ENCODE measurements at places on chromosomes 1 and 21.

DNA sequence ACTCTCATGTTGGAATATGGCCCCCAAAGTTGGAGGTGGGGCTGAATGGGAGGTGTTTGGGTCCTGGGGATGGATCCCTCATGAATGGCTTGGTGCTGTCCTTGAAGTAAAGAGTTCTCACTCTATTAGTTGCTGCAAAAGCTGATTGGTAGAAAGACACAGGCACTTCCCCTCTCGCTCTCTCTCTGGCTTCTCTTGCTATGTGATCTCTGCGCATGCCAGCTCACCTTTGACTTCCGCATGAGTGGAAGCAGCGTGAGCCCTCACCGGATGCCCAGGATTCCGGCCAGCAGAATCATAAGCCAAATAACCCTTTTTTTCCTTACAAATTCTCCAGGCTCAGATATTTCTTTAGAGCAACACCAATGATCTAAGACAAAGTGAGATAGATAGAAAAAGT, 20.9 kb upstream of the CCSAP start:
- no peak for DNase-seq

GRCh38 chr21:45130324-45130774, 56.0 kb downstream of the ADARB1 start:
- DNase-seq, result no peak

GRCh38 chr1:75786901-75787493, 941 bp downstream of the RABGGTB start:
- no peak for DNase-seq

DNA sequence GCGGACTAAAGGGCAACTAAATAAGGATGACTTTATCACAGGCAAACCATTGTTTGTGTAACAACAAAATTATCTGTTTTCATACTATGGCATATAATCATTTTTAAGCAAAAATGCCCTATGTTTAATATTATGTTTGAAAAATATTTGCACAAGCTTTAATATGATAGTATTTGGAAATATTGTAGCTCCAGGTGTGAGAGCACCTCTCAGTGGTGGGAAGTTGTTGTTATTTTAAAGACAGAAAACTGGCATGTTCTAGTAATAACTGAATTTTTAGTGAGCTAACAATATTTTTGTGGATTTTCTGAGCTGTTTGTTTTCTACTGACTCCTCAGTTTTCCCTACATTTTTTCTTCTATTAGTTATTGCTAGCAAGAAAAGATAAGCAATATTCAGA, 578.8 kb downstream of the KCNT2 start:
- DNase-seq, result no peak

DNA sequence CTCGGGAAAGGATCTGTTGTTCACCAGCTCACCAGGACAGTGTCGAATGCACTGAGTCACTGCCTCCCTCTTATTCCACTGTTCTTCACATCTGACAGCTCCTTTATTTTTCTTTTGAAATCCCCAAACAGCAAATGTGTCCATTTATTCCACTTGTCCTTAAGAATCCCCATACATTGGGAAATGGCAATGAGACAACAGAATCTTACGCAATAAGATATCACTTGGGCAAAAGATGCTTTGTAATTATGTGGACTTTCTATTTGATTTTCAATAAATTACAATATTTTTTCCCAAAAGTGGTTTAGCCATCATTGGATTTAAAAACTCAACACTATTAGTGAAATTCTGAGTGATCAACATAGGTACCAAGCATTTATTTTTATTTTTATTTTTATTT, 3.7 kb downstream of the KRTAP20-2 start:
- DNase-seq, result no peak

DNA sequence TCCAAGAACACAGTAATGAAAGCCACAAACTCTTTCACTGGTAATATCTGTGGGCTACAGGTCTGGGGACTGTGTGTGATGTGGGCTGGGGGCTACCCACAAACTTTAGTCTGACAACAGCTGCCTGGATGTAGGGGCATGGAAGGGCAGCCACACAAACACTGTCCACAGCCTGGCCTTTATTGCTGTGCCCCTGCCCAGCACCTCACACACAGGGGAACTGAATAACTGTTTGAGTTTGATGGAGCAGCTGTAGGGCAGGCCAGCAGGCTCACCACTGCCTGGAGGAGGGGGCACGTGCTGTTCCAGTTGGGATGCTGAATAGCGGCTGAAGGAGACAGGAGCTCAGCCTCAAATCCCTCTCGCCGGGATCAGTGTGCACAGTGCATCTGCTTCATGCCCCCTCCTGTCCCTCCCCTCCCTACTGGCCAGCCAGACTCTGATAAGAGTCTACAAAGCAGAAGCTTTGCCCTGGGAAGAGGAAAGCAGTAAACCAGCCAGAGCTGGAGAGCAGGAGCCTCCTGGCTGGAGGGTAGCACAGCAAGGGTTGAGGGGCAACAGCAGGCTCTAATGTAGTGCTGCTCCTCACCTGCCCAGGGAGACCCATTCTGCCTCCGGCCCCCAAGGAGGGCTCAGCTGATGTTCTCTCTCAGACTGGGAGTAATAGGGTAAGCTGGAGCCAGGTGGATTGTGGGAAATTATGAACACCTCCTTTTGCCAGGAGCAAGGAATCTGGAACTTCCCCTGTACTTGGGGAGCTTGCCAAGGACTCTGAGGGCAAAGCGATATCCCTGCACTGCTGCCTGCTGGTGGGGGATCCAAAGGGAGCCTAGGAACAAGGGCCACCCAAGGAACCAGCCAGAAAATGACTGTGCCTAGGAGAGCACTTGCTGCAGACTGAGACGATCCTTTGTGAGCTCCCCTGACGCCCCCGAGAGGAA, 70.2 kb upstream of the GOLT1A start:
- DNase-seq, result no peak

DNA sequence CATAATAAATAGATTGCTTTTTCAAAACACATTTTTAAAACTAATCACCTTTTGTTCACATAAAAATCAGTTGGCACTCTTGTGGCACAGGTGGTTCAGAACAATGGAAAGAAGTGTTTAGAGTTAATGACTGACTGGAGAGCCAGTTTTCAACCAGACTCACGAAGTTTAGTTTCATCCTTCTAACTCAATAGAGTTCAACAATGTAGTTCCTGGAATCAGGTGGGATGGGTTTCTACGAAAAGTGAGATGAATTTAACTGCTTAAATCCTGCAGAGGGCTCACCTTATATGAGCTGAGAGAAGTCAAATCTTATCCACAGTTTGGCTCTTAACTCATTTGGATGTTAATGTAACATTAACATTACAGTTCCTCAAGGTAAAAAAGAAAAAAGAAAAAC, 116.5 kb downstream of the SMYD2 start:
- no peak for DNase-seq

DNA sequence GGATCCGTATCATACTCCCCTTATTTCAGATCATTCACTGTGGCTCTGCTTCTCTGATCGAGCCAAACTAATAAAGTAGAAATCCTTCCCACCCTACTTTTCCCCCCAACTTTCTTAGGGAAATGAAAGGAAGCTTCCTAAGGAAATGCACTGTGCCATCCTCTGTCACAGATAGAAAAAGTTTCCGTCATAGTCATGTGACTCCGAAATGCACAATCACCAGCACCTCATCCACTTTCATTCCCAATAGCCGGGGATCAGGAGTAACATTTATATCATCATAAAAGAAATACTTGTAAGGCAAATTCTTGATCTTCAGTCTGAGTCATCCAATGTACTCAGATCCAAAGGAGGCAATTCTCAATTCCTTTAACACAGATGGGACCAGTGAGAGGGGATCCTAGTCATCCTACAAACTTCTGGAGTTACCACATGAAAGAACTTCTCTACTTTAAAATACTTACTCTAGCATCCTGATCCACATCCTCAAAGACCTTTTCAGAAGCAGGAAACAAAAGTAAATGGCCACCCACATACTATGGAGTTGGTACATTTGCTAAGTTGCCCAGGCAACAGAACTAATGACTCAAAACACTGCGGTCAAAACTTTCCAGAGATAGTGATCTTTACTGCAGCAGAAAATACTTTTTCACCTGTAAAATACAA, 97.8 kb upstream of the ZC3H11B start:
- DNase-seq, result no peak

GRCh38 chr1:97936976-97937375, 16.1 kb upstream of the DPYD start:
- DNase-seq, result no peak

- DNase-seq, result no peak
Measured at GRCh38 chr1:36913016-36913415, 121.3 kb downstream of the GRIK3 start.

- no peak for DNase-seq
Measured at GRCh38 chr1:155196103-155196892, 11.4 kb downstream of the THBS3 start.

DNA sequence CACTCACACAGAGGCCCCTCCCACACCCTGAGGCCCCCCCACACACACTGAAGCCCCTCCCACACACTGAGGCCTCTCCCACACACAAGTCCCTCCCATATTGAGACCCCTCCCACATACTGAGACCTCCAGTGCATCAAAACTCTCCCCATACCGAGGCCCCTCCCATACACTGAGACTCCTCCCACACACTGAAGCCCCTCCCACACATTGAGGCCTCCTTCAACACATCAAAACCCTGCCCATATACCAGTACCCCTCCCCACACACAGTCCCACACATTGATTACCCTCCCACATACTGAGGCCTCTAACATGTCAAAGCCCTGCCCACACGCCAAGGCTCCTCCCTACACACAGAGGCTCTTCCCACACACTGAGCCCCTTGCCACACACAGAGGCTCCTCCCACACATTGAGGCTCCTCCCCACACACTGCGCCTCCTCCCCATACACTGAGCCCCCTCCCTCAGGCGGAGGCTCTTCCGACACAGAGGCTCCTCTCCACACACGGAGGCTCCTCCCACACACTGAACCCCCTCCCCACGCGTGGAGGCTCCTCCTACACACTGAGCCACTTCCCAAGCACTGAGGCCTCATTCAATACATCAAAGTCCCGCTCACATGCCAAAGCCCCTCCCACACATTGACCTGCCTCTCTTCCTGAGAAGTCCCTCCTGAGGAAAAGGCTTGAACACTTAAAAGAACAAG, 392.3 kb downstream of the CAMTA1 start:
- no peak for DNase-seq

- no peak for DNase-seq
Measured at GRCh38 chr21:40685141-40685540, 161.8 kb downstream of the DSCAM start.

GRCh38 chr1:37149296-37149695, 115.0 kb upstream of the GRIK3 start:
- DNase-seq, result no peak

GRCh38 chr1:76881762-76882161, 14.5 kb downstream of the ST6GALNAC5 start:
- DNase-seq, result no peak

GRCh38 chr1:36095760-36096405, 7.2 kb downstream of the ADPRS start:
- DNase-seq, result no peak

GRCh38 chr1:2322065-2322571, 69.2 kb downstream of the MORN1 start:
- no peak for DNase-seq

DNA sequence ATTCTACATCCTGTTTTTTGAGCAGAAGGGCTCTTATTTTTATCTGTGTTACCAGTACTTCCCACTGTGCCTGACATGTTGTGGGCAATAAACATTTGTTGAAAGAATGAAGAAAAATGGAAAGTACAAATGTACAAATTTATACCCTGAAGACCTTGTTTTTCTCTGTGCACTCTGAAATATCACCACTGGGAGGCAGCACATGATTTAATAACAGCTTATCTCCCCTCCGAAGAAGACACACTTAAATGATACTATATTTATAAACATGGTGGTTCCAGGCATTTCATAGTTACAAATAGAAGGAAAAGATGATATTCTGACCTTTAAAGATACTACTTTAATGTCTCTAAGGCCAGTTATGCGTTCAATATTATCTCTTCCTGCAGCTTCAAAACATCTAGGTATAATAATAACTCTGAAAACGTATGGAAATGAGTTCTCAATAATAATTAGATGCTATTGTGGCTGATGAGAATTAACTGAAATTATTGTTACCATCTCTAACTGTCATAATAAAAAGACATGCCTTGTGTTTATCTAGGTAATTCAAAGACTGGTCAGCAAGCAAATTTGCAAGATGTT, 12.8 kb downstream of the DYNLT5 start:
- peak; percentile 24 for DNase-seq

- no peak for DNase-seq
Measured at GRCh38 chr1:164423136-164423535, 135.8 kb upstream of the PBX1 start.

GRCh38 chr1:28394136-28394535, 24.6 kb downstream of the PHACTR4 start:
- DNase-seq, result no peak

DNA sequence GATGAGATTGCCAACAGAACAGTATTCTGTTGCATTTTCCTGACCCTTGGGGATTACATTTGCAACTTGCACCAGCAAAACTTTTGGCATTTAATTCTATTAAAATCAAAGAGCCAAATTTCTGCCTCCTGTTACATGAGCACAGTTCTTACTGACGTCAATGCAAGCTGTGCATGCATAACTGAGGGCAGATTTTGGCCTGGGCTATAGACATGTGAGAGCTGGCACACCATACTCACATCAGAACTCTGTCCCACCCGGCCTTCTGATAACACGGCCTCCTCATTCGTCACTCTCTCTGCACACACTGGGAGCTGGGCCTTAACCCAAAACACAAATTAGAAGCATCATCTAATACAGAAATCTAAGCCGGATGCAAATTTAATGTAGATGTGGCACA, 31.5 kb downstream of the PAPPA2 start:
- DNase-seq, result no peak

DNA sequence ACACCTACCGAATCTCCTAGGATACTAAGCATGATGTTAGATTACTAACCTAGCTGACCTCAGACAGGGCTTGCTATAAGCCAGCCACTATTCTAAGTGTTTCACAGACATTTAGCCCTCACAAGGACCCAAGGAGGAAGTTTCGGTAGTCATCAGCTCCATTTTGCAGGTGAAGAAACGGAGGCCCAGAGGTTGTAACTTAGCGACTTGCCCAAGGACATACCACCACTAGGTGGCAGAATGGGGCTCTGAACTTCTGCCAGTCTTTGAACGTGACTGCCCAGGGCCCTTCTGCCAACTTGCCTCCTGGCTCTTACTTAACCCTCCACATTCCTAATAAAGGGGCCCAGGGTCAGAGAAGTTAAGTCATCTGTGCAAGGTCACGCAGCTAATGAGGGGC, 283.5 kb downstream of the C1orf94 start:
- no peak for DNase-seq

DNA sequence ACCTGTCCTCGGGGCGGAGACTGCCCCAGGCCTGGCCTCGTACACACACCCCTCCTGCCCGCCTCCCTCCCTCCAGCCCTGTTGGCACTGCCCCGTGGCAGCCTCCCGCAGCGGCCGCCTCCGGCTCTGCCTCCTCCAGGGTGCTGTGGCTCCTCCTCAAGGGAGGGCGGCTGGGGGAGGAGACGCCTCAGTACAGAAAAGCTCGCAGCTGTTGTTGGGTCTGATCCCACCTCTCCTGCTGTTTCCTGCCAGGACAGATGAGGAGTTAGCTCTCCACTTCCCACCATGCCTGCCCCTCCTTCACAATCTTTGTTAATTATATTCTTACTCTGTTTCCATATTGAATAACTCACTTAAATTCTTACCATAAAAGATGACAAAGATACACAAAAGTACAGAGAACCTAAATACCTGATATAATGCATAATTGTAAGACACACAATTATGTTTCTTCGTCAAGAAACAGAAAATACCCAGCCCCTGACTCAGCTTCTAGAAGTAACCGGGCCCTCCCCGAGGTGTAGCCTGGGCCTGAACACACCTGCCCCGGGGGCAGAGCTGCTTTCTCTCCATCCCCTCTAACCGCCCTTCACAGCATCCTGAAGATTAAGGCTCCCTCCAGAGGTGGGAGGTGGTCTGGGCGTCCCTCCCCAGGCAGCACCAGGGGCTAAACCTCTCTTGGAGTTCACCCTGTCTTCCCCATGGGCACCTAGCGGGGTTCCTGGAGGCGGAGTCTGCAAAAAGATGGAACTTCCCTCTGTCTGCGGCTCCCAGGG, 30.6 kb upstream of the COL6A1 start:
- DNase-seq, result peak; percentile 2

All from NCI-H1417 treated with DMSO at 0.1 percent for 48 hours (cell line).